ENCODE measurements at places on chromosomes 7 and 10.
A peak's percentile ranks its signal among the peaks of the same experiment; 100 is the strongest.

- no peak for DNase-seq
Observed at GRCh38 chr7:96718107-96719003, 8.7 kb upstream of the SEM1 start.

GRCh38 chr7:36900988-36901710 is 176.9 kb upstream of the AOAH start:
- DNase-seq, result no peak

GRCh38 chr10:101221963-101222531 is 7.2 kb downstream of the LBX1 start:
- DNase-seq, result no peak

- no peak for DNase-seq
Observed at GRCh38 chr10:613271-614138, 76.0 kb downstream of the DIP2C start.

DNA sequence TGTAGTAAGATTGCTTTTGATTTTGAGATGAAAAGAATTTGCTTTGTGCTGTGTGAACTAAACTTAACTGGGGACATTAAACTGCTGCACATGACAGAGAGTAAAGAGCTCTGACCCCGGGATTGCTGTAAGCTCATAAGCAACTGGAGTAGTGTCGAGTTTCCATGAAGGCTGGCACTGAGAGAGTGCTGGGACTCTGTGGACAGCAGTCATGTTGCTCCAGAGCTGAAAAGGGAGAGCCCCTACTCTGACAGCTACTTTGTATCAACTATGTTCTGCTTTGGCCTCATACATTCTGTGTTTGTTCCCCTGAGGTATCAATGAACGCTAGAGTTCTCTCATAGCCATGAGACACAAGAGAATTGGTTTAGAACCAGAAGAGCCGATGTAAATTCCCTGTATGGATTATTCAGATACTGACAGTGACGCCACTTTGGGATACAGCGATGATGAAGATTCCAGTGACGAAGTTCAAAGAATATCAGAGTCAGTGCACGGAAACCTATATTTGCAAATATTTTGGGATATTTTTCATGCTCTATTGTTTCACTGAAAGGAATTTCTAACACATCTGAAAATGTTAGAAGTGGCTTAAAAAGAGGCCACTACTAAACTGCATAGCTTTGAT is 185.9 kb upstream of the DKK1 start:
- no peak for DNase-seq

GRCh38 chr7:157016352-157017041 is 6.0 kb upstream of the MNX1 start:
- no peak for DNase-seq

DNA sequence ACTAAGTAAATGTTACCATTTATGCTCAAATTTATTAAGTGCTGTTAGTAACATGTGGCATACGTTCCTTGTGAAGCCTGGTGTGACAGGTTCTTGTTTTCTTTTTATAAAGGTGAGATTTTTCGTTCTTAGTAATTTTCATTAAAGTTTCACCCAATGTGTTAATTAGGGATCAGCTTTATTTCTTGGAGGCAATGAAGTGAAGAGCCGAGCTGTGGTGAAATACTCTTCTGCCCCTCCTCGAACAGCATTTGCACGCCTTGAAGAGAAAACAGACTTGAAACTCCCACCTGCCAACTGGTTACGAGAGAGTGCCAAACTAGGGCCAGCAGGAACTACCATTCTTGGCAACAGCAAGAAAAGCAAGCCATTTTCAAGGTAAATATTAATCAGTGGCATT is 1.5 kb downstream of the EDRF1 start:
- no peak for DNase-seq

- DNase-seq, result no peak
Observed at GRCh38 chr7:17495655-17496394, 197.4 kb downstream of the AHR start.

DNA sequence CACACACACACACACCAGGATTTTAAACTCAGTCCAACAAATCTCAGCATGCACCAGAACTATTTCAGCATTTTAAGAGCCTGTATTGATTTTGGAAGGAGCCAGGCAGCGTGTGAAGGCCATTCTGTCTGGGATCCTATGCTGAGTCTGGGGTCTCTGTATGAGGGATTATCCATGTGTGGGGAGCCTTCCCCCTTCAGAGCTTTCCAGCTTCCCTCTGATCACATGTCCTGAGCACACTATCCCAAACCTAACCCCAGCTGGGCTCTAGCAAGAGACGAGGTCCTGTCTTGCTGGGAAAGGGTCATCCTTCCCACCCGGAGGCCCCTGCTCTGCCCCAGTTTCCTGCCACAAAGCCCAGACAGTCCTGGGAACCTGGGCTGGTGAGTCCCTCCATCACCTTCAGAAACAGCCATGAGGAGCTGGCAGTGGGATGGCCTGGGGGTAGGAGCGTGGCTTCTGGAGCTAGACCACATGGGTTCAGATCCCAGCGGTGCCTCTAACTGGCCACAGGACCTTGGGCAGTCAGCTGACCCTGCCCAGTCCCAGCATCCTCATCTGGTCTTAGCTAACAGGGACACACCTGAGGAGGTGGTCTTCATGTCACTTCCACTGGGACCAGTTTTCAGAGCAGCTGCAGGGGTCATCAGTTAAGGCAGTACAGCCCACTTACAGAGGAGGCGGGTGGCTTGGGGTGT is 79.6 kb upstream of the RET start:
- no peak for DNase-seq

GRCh38 chr10:7239312-7239985 is 171.4 kb downstream of the SFMBT2 start:
- no peak for DNase-seq

GRCh38 chr10:22625516-22626290 is 88.7 kb downstream of the PIP4K2A start:
- no peak for DNase-seq

DNA sequence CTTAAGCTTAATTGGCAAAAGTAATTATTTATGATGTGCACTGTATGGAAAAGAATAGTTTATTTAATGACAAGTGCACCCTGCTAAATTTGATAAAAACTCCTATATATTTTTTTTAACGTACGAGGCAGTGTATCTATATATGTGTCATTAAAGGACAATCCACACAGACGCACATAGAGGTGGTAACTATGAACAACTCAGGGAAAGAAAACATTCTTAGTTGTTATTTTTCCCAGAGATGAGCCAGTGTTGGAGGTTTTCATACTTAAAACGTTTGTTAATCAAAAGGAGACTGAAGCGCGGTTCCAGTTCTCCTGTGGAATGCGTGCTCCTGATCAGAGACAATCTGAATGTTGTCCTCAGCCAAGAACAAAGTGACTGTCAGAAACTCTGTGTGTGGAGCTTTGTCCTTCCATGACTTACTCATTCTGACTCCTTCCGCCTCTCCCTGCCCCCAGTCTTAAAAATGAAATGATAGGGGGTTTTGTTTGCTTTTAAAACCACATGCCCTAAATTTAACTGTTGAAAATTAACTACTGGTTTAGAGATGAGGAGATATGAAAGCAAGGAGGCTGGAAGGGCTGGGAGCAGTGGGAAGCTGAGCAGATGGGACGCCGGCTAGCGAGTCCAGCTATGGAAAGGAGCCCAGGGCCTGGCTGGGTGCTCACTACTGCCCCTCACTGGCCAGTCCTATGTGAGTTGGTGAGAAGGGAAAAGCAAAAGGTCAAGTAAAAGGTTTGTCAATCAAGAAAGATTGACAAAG is 99.6 kb downstream of the SVIL start:
- no peak for DNase-seq

DNA sequence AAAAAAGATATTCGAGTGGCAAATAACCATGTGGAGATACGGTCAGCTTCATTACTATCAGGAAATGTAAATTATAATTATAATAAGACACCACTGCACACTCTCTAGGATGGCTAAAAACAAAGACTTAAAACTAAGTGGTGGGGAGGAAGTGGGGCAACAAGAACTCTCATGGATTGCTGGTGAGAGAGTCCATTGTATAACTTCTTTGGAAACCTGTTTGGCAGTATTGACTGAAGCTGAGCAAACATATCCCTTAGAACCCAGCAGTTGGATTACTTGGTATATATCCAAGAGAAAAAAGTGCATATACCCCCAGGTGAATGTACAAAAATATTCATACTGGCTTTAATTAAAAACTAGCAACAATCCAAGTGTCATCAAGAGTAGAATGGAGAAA is 133.7 kb upstream of the CTBP2 start:
- no peak for DNase-seq

DNA sequence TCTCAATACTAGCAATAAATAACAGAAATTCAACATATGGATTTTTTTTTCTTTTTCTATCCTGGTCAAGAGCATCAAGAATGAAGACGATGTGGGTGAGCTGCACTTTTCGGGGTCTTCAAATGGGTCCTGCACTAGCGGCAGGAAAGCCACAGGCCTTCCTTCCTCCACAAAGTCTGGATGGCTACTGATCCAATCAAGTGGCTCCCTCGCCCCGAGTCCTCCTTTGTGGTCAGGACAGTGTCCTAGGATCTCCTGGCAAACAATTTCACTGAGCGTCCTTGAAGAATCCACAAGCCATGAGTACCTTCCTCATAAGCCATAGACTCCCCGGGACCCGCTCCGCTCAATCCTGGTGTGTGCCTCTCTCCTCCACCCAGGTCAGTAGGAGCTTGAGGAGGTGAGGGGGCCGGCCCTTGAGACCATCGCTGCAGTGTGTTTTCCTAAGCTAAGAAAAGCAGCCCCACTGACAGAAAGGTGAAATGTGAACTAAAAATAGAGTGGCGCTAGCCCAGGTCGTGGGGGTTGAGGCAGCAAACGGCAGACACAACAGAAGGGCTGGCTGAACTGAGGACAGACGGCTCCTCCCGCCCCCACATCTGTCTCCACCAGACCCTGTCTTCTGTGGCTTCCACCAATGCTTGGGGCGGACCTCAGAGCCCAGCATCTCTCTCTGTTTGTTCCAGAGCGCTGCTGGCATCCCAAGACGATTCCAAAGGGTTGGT is 202.3 kb downstream of the HERPUD2 start:
- DNase-seq, result no peak

GRCh38 chr10:10797513-10797912 is 220.2 kb upstream of the CELF2 start:
- no peak for DNase-seq

DNA sequence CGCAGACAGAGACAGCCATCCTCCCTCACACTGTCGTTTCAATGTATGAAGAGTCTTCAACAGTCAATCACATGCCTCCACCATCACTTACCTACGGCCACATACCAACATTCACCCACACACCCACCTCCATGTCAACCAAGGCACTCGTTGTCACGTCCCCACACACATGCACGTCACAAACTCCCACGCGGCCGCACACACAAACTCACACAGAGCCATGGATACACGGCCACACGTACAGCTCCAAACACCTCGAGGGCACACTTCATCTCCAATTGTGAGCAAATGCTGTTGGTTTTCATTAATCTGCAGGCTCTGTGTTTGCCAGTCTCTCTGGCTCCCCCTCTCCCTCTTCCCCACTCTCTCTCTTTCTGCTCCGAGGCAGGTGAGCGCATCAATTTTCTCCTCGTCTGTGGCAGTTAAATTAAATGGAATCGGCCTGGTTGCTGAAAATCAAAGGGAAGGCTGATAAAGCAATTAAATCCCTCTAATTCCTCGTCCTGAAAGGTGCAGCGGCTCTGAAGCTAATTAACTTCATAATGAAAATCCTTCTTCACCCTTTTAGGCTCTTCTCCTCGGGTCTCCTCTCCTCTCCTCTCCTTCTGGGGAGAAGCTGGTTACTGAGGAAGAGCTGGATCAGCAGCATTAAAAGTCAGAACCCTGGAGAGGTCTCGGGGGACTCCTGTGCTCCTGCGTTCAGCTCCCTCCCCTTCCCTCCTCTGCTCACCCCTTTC is 53.8 kb upstream of the SLF2 start:
- no peak for DNase-seq

GRCh38 chr7:47991741-47992311 is 12.4 kb upstream of the HUS1 start:
- DNase-seq, result peak; percentile 74

- no peak for DNase-seq
Observed at GRCh38 chr10:132536241-132536876, 1.2 kb upstream of the INPP5A start.

- DNase-seq, result no peak
Observed at GRCh38 chr10:80589726-80590373, 52.1 kb downstream of the SH2D4B start.

GRCh38 chr7:114567416-114567815 is 152.8 kb downstream of the FOXP2 start:
- DNase-seq, result no peak

GRCh38 chr7:40676221-40676620 is 541.4 kb downstream of the SUGCT start:
- DNase-seq, result no peak

- no peak for DNase-seq
Observed at GRCh38 chr10:3526727-3527501, 258.1 kb downstream of the KLF6 start.

DNA sequence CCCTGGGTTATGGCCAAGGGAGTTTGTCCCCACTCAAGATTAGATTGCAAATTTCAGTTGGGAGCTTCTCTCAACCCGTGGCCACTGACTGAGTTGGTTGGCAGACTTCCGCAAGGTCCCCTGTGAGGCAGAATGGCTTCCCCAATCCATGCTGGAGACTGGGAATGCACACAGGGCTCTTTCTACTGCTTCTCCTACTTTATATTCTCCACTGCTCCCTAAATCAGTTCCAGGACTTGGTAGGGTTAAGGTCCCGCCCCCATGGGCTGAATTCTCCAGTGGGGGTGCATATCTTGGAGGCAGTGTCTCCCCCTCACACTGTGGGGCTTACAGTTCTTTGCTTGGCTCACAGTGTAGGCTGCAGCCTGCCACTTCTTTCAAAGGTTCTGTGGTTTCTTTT is 404.2 kb downstream of the PTPRN2 start:
- DNase-seq, result no peak

GRCh38 chr10:84296091-84296981 is 32.1 kb upstream of the CCSER2 start:
- no peak for DNase-seq

DNA sequence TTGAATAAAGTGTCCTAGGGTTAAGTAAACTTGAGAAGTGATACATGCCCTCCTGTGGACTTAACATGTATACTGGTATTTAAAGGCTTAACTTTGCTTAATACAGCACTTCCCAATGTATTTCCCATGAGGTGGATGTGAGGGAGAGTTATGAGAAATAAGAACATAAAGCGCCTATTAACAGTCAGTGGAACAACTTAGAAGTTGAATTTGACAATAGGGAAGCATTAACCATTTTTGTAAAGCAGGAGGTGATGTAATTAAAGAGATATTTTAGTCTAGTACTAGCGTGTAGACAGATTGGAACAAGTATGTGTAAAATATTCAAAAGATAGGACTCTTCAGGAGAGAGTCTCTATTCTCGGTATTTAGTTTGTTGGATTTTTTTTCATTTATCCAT is 322.4 kb downstream of the GPR158 start:
- DNase-seq, result no peak

DNA sequence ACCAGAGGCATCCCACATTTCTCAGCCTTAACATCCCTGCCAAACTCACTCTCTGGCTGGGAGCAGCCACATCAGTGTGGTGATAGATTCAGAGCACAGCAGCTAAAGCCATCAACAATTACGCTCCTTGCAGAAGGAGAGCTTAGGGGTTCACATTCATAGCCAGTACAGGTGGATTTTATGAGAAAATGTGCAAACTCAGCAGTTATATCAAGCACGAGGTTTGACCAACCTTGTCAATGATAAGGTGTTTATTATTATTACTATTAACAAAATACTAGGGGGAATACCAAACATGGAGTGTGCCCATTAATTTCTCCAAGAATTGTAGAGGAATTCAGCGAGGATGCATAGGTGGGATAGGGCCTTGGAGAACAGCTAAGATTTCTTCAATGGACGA is 362.3 kb downstream of the WDR11 start:
- no peak for DNase-seq
